ENCODE measurements at places on chromosomes 12 and 14.

DNA sequence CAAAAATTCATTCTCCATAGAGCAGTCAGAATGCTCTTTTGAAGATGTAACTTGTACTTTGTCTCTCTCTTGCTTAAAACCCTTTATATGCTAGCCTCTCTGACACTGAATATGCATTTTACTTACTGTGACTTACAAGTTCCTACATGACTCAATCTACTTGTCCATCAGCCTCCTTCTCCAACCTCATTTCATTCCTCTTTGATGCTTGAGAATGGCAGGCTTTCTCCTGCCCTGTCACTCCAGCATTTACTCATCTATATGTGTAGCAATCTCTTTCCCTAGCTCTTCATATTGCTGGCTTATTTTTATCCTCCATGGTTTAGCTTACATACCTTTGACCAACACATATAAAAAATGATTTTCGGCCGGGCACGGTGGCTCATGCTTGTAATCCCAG is 561.9 kb downstream of the CCER1 start:
- DNase-seq, result no peak
- no peak overlapping the region for H3K27ac ChIP-seq
- no peaks in the 10 kb centered on the region for H3K27me3 ChIP-seq
- H3K4me3 ChIP-seq, result no peak overlapping the region
- no peaks in the 10 kb centered on the region for H3K4me1 ChIP-seq
- H3K36me3 ChIP-seq, result no peaks in the 10 kb centered on the region

DNA sequence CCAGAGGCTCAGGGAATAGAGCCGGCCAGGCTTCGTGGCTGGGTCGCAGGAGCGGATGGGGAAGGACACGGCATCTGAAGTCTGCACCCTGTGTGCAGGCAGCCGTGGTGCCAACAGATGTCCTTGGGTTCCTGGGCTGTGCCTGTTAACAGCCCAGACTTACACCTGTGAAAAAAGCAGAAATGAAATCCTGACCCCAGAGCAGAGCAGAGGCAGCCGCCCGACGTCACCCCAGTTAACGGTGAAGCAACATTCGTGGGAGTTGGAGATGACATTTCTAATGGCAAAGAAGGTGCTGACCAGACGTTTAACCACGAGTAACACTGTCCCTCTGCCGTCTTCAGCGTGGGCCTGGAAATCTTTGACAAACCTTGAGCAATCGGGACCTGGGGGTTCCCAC is 200.3 kb upstream of the DIO3 start:
- DNase-seq, result no peak
- peaks cover 2% of the 10 kb centered on the region for H3K4me1 ChIP-seq
- no peaks in the 10 kb centered on the region for H3K36me3 ChIP-seq
- no peak overlapping the region for H3K27ac ChIP-seq

DNA sequence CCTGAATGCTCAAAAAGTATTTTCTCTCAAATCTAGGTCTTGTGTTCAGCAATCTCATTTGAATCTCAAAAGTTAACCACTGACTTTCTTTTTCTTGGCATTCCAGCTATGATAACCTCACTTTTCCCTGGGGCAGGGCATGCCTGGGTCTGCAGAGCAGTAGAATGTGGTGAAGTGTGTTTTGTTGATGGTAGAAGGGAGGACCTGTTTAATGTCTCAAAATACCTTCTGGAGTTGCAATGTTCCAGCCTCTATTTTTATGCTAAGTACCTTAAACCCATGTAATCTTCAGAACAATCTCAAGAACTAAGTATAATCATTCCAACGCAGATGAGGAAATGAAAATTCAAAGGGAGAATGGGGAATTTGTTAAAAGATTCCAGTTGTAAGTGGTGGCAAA is 82.1 kb upstream of the FUT8 start:
- no peaks in the 10 kb centered on the region for H3K36me3 ChIP-seq
- DNase-seq, result no peak
- no peak overlapping the region for H3K27ac ChIP-seq
- no peak overlapping the region for H3K4me3 ChIP-seq
- H3K4me1 ChIP-seq, result peaks cover 33% of the 10 kb centered on the region

- H3K27me3 ChIP-seq, result peaks cover 23% of the 10 kb centered on the region
- DNase-seq, result no peak
- H3K36me3 ChIP-seq, result no peaks in the 10 kb centered on the region
- H3K4me3 ChIP-seq, result no peak overlapping the region
- H3K27ac ChIP-seq, result no peak overlapping the region
- peaks cover 9% of the 10 kb centered on the region for H3K4me1 ChIP-seq
Measured at GRCh38 chr14:54593860-54594259, 26.9 kb downstream of the SAMD4A start.

DNA sequence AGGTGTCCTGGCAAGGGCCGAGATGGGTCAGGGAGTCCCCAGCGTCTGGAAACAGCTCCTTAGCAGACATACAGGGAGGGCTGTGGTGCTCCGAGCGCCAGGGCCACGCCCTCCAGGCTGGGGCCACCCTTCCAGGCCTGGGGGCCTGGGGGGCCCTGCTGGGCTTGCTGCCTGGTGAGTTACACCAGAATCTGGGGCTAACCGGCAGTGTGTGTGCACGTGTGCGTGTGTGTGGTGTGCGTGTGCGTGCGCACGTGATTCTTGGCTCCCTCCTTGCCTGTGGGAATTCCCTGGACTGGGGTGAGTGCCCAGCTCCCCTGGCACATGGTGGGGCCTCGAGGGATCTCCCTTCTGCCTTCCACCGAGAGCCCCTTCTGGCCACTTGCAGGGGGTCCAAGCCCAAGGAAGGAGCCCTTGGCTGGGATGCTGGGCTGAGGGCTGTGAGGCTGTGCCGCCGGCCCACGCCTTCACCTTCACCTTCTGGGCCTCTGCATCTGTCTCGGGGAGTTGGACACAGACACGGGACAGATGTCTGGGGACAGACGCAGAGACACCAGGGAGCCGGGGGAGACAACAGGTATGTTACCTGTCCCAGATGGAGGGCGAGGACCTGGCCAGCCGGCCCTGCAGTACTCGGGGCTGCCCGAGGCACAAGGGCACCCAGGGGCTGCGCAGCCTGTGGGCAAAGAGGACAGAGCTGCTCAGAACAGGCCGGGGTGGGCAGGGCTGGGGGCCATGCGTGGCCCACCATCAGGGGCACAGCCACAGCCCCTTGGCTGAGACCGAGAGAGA is 37.2 kb downstream of the BEGAIN start:
- H3K27ac ChIP-seq, result no peak overlapping the region
- H3K4me1 ChIP-seq, result peaks cover 19% of the 10 kb centered on the region
- peaks cover 3% of the 10 kb centered on the region for H3K27me3 ChIP-seq
- H3K36me3 ChIP-seq, result no peaks in the 10 kb centered on the region
- no peak overlapping the region for H3K4me3 ChIP-seq
- no peak for DNase-seq

DNA sequence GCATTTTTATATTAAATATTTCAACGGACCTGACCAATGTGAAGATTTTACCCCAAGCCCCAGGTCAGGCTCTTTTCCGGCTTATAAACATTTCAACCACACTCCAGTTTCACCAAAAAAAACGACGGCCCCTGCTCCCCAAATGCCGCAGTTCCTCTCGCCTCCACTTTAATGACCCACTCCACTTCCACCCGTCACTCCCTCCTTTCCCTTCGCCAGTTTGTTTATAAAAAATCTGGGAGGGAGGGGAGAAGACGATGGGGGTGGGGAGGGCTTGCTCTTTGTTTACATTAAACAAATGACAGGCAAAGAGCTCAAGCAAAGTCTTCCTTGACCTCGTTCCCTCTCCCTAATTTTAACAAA is 5.4 kb downstream of the SIX6 start:
- H3K4me1 ChIP-seq, result peaks cover 9% of the 10 kb centered on the region
- no peak overlapping the region for H3K27ac ChIP-seq
- peaks cover 76% of the 10 kb centered on the region for H3K27me3 ChIP-seq

GRCh38 chr12:30019366-30020140 is 235.8 kb upstream of the TMTC1 start:
- no peaks in the 10 kb centered on the region for H3K4me1 ChIP-seq
- no peak for DNase-seq
- no peaks in the 10 kb centered on the region for H3K36me3 ChIP-seq
- no peak overlapping the region for H3K4me3 ChIP-seq

- peak overlapping the region; percentile 53 for H3K4me3 ChIP-seq
- peaks cover 15% of the 10 kb centered on the region for H3K4me1 ChIP-seq
Measured at GRCh38 chr12:120783197-120783596, 57.6 kb downstream of the ACADS start.

DNA sequence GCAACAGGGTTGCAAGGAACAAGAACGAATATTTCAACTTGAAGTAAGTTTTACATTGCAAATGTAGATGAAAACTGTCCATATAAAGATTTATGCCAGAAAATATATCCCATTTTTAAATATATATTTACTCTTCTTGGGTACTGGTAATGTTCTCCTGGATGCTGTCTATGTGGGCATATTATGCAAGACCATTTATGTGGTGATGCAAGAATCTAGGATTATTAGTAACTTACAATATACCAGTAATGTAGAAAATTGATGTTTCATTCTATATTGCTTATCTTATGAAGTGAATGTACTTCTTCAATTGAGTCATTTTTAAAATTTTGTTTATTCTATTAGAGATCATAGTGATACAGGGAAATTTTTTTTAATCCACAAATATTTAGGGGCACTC is 25.1 kb downstream of the FGFR1OP2 start:
- H3K36me3 ChIP-seq, result peaks cover 38% of the 10 kb centered on the region
- no peak overlapping the region for H3K4me3 ChIP-seq
- H3K27ac ChIP-seq, result no peak overlapping the region
- H3K27me3 ChIP-seq, result no peaks in the 10 kb centered on the region

DNA sequence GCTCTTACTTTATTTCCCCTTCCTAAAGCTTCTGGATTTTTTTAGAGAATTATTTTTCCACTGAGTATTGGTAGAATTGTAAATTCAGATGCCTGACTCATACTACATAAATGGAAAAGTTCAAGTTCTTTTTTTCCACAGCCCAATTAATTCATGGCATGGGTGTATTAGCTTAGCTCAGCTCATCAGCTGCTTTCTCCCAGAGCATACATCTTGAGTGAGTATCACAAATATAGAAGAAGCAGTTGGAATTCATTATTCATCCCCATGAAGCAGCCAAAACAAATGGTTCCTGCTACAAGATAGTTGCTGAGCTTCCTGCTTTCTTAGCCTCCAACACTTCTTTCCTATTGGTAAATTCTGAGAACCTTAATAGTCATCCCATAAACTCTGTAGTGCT is 105.1 kb downstream of the C12orf50 start:
- no peak overlapping the region for H3K4me3 ChIP-seq
- H3K36me3 ChIP-seq, result no peaks in the 10 kb centered on the region
- no peaks in the 10 kb centered on the region for H3K27me3 ChIP-seq
- DNase-seq, result no peak

DNA sequence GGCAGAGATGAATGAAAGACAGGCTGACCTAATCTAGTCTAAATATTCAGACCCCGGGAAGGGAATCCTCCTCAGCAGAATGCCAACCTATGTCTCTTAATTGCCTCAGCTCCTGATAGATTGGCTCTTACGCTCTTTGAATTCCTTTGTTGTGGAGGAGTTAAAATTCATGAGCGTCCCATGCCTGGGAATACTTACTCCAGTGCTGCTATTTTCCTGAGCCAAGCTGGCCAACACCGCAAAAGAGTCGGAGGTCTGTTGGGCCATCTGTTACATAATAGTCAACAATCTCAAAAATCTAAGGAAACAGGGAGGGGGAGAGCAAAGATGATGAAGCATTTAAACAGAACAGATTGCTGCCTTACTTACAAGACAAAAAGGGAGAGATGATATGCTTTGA is 182.8 kb downstream of the ASCL1 start:
- DNase-seq, result no peak
- no peak overlapping the region for H3K4me3 ChIP-seq
- H3K27me3 ChIP-seq, result no peaks in the 10 kb centered on the region
- peaks cover 2% of the 10 kb centered on the region for H3K4me1 ChIP-seq
- no peak overlapping the region for H3K27ac ChIP-seq

Measured in T-helper 2 cell treated with Interferon-gamma antibody and Interleukin-4, amounts not matched to agents 5 μg/mL and 100 μg/mL, for 36 hours (primary cell).